ENCODE measurements at places on chromosomes 1 and 21. TPM values are rescaled to one million over a fixed set of nuclear protein-coding genes. Genes with fewer than 3 reads are reported as not detected.
A peak's percentile ranks its signal among the peaks of the same experiment; 100 is the strongest.

SIKE1 gene
- 37.3 TPM for total RNA-seq

DSCAM gene
- total RNA-seq, result 0.07 TPM

INKA2 gene
- total RNA-seq, result 0.79 TPM

HJV gene
- 0.28 TPM for total RNA-seq

DNA sequence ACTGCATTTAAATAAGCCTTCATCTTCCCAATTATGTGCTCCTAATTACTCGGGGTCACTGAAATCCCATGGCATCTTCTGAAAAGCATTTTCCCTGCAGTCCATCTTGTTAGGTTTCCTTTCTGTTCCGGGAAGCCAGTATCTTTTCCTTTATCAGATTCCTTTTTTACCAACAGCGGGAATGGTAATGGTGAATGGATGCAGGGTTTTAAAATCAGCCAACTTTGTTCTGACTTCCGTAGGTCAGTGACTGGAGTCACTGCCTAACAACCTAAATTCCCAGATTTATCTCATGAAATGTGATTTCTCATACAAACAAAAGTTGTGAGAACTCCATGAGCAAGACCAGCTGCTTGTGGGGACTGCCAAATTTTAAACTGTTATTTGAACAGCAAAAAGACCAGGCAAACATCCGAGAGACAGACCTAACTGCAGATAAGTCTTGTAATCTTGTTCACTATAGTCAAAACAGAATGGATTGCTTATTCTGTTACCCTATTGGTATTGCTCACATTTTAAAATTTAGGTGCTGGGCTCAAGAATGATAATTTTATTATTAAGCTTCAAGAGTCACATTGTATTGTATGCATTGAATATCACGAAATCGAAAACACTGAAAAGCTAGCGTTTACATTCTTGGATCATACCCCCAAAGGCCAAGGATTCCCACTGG is 1.2 kb upstream of the RWDD3 start:
- no peaks in the 10 kb centered on the region for H3K36me3 ChIP-seq
- H3K27me3 ChIP-seq, result no peaks in the 10 kb centered on the region
- no peaks in the 10 kb centered on the region for H3K4me1 ChIP-seq
- H3K27ac ChIP-seq, result peak overlapping the region; percentile 78

DNA sequence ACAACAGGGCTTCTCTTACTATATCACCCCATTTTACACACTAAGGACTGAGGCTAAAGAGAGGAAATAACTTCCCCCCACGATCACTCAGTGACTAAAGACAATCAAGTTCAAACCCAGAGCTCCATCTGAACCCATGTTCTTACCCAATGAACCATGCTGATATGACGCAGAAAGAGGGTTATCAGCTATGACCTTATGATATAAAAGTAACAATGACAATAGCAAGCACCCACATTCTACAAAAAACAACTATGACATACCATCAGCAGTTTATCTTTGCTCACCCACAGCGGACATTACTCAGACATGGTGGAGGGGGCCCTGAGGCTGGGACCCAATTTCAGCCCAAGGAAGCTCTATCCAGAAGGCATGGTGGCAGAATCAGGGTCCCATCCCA is 75.7 kb downstream of the PTPN14 start:
- peaks cover 25% of the 10 kb centered on the region for H3K4me1 ChIP-seq
- no peak overlapping the region for H3K27ac ChIP-seq
- H3K36me3 ChIP-seq, result no peaks in the 10 kb centered on the region
- no peaks in the 10 kb centered on the region for H3K27me3 ChIP-seq

DNA sequence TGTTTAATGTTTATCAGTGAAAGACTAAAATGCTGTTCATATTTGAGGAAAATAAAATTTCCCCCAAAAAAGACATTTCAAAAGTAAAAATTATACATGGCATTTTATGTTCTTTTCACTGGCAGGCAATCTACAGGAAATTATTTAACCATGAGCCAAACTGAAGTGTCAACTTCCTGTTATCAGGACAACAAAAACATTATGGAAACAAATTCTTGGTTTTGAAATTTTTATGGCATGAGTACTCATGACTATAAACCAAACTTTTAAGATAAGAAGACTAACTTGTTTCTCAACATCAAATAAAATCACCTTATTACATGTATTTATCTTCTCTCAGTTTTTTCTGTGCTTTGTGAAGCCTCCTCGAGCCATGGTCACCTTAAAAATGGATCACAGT is 698.6 kb downstream of the LTN1 start:
- H3K4me3 ChIP-seq, result no peak overlapping the region
- no peaks in the 10 kb centered on the region for H3K27me3 ChIP-seq
- no peak for DNase-seq
- no peak overlapping the region for H3K27ac ChIP-seq
- no peaks in the 10 kb centered on the region for H3K36me3 ChIP-seq

- H3K27ac ChIP-seq, result no peak overlapping the region
- DNase-seq, result peak; percentile 25
- H3K27me3 ChIP-seq, result no peaks in the 10 kb centered on the region
These were observed 2.5 kb downstream of the FTCD start for GRCh38 chr21:46152927-46153246.

GRCh38 chr1:9835758-9836631 is 12.2 kb upstream of the CLSTN1 start:
- peak overlapping the region; percentile 30 for H3K27ac ChIP-seq
- no peak overlapping the region for H3K4me3 ChIP-seq
- DNase-seq, result peak; percentile 28
- H3K4me1 ChIP-seq, result no peaks in the 10 kb centered on the region

- H3K4me1 ChIP-seq, result no peaks in the 10 kb centered on the region
- H3K36me3 ChIP-seq, result no peaks in the 10 kb centered on the region
- no peak for DNase-seq
- no peaks in the 10 kb centered on the region for H3K27me3 ChIP-seq
- H3K4me3 ChIP-seq, result no peak overlapping the region
- H3K27ac ChIP-seq, result no peak overlapping the region
These were observed 35.4 kb downstream of the VPS45 start for GRCh38 chr1:150102986-150103385.

- H3K27me3 ChIP-seq, result no peaks in the 10 kb centered on the region
- H3K4me3 ChIP-seq, result no peak overlapping the region
- no peaks in the 10 kb centered on the region for H3K36me3 ChIP-seq
- H3K4me1 ChIP-seq, result peaks cover 31% of the 10 kb centered on the region
- no peak for DNase-seq
These were observed 6.9 kb downstream of the LYST start for GRCh38 chr1:235859789-235860188.

DNA sequence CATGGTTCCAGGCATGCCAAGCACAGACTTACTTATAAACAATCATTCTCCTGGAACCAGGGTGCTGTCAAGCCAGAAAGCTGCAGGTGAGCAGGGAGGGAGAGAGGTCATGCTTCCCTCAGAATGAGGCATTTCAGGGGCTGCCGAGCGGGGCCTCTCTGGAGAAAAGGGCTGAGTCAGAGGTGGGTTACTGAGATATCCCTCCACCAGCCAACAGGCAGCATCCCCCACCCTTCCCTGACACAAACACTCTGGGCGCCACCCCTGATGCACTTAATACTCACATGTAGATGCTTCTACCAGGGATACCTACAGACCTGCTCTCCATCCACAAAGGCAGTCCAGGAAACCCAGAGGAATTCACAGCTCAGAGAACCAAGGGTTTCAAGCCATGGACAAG is 13.1 kb downstream of the STK40 start:
- no peak overlapping the region for H3K4me3 ChIP-seq
- DNase-seq, result no peak
- H3K27ac ChIP-seq, result peak overlapping the region; percentile 90
- H3K4me1 ChIP-seq, result peaks cover 32% of the 10 kb centered on the region

DNA sequence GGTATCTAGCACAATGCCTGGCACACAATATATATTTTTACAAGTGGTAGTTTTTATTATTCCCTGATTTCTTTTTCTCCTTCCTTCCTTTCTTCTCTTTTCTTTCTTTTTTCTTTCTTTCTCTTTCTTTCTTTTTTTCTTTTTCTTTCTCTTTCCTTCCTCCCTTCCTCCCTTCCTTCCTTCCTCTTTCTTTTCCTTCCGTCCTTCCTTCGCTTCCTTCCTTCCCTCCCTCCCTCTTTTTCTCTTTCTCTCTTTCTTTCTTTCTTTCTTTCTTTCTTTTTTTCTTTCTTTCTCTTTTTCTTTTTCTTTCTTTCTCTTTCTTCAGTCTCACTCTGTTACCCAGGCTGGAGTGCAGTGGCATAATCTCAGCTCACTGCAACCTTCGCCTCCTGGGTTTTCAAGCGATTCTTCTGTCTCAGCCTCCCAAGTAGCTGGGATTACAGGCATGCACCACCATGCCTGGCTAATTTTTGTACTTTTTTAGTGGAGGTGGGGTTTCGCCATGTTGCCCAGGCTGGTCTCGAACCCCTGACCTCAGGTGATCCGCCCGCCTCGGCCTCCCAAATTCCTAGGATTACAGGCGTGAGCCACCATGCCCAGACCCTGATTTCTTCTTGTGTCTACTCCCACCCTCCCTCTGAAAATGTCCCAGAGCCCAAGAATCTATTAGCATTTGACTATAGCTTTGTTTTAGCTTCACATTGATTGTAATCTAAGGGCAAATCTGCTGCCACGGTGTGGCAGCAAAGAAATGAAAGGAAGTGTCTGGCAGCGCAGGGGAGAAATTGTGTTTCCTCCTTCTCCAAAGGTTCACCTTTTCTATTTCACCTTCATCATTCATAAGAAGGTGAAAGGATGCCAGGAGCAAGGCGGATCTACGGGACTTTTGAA is 19.9 kb upstream of the ABCB10 start:
- H3K4me3 ChIP-seq, result no peak overlapping the region
- H3K27me3 ChIP-seq, result no peaks in the 10 kb centered on the region
- DNase-seq, result no peak
- peak overlapping the region; percentile 57 for H3K27ac ChIP-seq
- peaks cover 4% of the 10 kb centered on the region for H3K4me1 ChIP-seq

- H3K27me3 ChIP-seq, result no peaks in the 10 kb centered on the region
- no peaks in the 10 kb centered on the region for H3K4me1 ChIP-seq
- no peak overlapping the region for H3K4me3 ChIP-seq
These were observed 17.9 kb upstream of the CENPF start for GRCh38 chr1:214584805-214585766.

- no peaks in the 10 kb centered on the region for H3K27me3 ChIP-seq
- H3K36me3 ChIP-seq, result no peaks in the 10 kb centered on the region
- H3K4me3 ChIP-seq, result no peak overlapping the region
- no peaks in the 10 kb centered on the region for H3K4me1 ChIP-seq
- H3K27ac ChIP-seq, result no peak overlapping the region
These were observed 8.7 kb upstream of the RGS4 start for GRCh38 chr1:163060343-163061007.
